Choroid plexus epithelial cell (primary cell): ENCODE measurements at places on chromosomes 5 and 9.
A peak's percentile ranks its signal among the peaks of the same experiment; 100 is the strongest.

DNA sequence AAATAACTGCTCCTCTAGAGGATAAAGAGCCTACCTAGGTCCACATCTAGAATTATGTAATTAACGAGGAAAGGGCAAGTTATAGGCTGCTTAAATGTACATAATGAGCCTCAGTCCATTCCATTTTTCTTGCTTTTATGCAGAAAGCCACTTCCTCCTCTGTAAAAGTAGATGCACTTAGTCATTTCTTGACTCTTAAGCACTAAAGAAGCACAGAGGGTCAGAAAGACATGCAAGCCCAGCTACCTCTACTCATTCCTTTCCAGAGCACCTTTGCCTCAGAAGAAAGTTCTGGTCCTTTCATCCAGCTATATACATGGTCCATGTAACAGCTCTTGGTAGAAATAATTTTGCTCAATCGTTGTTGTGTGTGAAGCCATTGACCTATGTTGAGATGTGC, 308.0 kb upstream of the NREP start:
- DNase-seq, result no peak

GRCh38 chr5:15803280-15803679, 303.3 kb downstream of the FBXL7 start:
- DNase-seq, result no peak

GRCh38 chr9:26870292-26870691, 22.3 kb downstream of the CAAP1 start:
- peak; percentile 84 for DNase-seq

DNA sequence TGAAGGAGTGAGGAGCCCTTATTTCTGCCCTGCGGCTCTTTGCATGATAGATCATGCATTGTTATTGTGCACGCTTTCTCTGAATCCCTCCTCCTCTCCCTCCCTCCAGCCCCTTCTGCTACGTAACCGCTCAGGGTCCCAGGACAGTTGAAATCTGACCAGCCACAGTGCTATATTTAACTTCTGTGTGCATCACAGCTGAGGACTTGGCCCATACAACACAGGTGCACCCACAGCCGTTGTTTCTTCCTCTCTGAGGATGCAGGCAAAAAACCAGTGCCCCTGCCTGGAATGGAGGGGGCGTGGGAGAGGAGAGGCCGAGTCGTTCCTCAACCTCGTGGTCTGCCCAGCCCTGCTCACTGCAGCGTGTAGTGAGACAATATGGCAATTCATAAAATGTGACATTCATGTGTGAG, 335.6 kb upstream of the CLINT1 start:
- no peak for DNase-seq

GRCh38 chr5:157290981-157291711, 25.2 kb downstream of the CYFIP2 start:
- DNase-seq, result peak; percentile 62

DNA sequence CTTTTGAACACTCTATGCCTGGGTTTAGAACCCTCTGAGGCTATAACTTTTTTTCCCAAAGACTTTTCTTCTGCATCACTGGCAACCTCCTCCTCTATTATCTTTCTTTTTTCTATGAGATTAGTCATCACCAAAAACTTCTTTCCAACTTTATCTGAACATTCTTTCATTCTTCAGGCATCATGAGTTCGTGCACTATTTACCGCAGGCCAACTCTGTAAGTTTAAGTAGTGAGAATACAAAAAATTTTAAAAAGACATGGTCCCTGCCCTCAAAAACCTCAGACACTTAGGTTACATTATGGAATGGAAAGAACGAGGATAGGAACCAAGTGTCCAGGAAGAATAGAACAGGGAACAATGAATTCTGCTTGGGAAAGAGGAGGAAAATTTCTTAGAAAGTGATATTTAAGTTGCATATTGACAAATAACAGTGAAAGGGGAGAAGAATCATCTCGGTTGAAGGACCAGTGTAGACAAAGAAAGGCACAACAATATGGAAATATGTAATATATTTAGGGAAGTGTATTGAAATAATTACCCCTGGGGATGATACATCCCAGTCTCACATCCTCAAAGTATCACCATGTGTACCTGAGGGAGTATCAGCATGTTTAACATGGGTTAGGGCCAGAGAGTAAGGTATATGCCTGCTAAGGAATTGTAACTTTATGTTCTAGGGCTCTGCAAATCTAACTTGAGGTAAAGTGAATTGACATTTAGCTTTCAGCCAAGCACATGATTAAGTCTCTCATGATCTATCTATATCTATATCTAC, 196.5 kb upstream of the NREP start:
- DNase-seq, result peak; percentile 93
